Stimulated activated CD4-positive, alpha-beta T cell treated with anti-CD3 and anti-CD28 coated beads, Interleukin-1b, Interleukin-23, amount 100 ng/mL, for 48 hours (primary cell): ENCODE measurements at places on chromosomes 13 and 19.

GRCh38 chr13:59112221-59112718, 1051.5 kb downstream of the DIAPH3 start:
- DNase-seq: no peak

DNA sequence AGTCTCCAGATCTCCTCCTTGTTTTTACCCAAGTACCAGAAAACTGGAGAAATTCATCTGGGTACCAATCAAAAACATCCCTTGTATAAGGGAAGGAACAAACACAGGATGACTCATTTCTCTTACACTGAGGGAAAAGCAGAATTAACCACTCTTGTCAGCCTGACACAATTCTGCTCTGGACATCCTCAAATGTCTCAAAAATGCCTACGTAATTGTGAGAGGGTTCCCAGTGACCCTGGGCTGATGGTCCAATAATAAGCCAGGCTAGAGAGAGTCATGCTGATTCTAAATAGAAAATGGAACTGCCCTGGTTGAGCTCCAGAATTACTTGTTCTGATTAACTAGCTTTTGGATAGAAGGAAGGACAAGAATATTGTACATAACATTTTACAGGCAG, 14.5 kb downstream of the ZNF708 start:
- DNase-seq: no peak

DNA sequence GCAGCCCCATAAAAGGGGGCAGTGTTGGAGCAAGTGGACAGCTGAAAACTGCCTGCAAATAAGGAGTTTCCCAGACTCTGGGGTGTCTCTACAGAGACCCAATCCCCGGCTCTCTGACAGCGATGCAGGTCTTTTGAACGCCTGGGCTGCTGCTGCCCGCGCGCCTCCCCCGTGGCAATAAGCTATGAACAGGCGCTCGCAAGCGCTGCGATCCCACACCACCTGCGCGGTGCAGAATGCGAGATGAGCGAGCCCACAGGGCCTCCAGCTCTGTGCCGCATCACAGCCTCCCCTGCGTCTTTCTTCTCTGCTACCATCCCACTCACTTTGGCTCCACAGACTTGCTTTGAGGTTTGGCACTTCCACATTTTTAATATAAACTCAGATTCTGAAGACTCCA, 62.3 kb downstream of the KCTD15 start:
- no peak for DNase-seq

DNA sequence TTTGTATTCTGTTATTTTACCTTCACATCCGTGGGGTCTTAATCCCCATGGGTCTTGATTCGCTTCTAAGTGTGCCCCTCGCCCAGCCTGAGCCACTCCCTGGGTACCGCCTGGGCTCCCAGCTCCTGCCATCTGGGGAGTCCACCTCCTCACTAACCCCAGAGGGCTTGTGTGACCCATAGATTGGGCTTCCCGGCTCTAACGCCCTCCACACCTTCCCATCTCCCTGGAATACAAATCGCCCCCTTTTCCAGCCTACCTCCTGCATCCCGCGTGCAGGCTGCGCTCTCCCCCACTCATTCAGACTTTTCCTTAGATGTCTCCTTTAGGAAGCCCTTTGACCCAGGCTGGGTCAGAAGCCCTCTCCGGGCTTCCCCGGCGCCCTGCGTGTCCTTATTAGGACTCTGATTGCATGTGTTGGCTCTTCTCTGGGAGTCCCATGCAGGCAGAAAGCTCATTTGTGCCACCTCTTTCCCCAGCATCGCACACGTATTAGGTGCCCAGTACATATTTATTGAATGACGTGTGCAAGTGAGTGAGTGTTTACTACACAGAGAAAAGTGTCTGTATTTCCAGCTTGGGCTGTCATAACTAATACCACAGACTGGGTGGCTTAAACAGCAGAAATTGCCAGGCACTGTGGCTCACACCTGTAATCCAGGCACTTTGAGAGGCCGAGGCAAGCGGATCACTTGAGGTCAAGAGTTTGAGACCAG, 757 bp downstream of the CCDC124 start:
- no peak for DNase-seq
